ENCODE measurements at places on chromosomes 6 and 20.

GRCh38 chr20:35187584-35188190 is 15.8 kb downstream of the PROCR start:
- no peak for DNase-seq

- no peak for DNase-seq
These were observed 140.4 kb downstream of the DTNBP1 start for GRCh38 chr6:15522427-15522826.

DNA sequence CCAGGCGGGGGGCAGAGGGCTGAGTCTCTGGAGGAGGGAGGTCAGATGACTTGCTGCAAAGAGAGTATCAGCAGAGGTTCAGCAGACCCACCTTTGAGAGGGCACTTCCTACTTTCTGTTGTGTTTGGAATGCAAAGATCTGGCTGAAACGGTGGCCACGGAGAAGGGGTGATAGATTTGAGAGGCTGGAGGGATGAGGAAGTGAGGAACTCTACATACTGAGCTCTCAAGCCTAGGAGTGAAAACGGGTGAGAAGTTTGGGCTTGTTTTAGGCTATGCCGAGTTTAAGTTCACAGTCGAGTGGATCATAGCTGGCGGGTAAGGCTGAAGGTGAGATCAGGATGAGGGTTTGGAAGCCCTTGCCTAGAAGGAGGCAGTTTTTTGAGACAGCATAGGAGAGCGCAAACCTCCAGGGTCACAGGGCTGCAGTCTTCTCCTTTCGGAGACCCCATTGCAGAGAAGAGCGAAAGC is 477 bp upstream of the ITPA start:
- DNase-seq = peak; percentile 27

GRCh38 chr6:130969791-130970491 is 93.1 kb downstream of the EPB41L2 start:
- no peak for DNase-seq

- DNase-seq = no peak
These were observed 163.5 kb upstream of the MLN start for GRCh38 chr6:33967265-33967767.

DNA sequence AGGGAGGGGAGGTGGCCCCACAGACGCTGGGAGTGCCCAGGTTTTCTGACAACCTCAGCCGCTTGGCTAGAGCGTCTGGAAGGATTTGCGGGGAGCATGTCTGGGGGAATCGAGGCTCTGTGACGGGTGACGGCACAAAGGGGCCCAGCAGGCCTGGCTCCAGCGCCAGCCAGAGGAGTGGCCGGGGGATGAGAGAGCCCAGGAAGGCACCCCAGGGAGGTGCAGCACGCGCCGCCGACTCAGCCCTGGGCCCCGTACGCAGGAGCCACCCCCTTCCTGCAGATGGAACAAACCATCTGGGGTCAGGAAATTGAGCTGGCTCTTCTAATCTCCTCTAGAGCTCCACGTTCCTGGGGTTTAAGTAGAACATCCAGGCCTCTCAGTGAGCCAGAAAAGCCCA is 5.9 kb upstream of the SLCO4A1 start:
- no peak for DNase-seq

- peak; percentile 5 for DNase-seq
These were observed 10.5 kb upstream of the EPB41L2 start for GRCh38 chr6:131073577-131073976.

DNA sequence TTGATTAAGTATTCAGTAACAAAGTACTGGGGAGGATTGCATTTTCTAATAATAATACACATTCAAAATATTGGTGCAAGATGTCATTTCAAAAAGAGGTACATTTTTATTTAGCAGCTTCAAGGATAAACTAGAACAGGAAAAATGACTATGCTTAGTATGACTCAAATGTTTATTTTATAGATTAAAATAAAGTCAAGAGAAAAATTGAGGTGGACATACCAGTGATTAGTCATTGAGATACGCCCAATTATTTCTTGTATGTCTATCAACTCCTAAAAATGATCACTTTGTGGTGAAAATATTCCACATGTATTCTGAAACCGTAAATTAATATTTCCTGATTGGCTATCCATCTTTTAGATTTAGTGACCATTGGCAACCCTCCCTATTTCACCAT is 96.7 kb downstream of the PHF3 start:
- DNase-seq = no peak

- no peak for DNase-seq
These were observed 166.3 kb downstream of the KCNQ5 start for GRCh38 chr6:72788188-72788587.

GRCh38 chr20:15742087-15742486 is 831.2 kb downstream of the KIF16B start:
- no peak for DNase-seq

GRCh38 chr6:79864001-79864400 is 83.4 kb downstream of the ELOVL4 start:
- no peak for DNase-seq

- DNase-seq = no peak
These were observed 175.4 kb upstream of the KCNQ5 start for GRCh38 chr6:72446430-72446829.

GRCh38 chr6:155762649-155763048 is 307.0 kb upstream of the NOX3 start:
- no peak for DNase-seq

DNA sequence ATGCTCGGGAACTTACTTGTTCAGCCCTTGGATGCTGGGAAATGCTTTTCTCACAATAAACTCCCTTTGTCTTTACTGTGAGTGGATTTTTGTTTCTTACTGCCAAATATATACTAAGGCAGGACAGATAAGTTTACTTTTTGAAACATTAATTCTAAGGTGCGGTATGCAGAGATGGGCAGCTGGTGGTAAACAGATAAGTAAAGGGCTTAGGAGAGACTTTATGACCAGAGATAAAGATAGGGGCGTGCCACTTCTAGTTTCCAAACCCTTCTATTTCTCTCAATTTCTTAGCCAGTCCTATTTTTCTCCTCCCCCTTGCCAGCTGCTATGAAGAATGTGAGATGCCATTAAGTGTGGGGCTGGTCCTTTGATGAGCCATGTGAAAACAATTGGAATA is 16.3 kb downstream of the SAMD3 start:
- DNase-seq = no peak

DNA sequence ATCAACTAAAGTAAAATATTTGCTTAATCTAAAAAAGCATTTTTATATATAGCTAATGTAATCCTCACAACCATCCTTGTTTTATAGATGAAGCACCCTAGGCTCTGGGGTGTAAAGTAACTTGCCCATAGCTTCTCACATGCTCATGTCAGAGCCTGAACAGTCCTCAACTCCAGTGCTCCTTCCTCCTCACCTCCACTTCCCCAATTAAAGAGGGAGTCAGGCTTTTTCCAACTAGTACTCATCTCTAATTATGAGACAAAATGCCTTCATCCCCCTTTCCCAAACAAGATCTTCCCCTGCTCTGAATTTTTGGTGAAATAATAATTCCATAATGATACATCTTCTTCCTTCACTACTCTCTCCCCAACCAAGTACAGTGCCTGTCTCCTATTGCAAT is 290.8 kb upstream of the PRDM1 start:
- DNase-seq = no peak

GRCh38 chr20:63232235-63233060 is 3.3 kb upstream of the BIRC7 start:
- DNase-seq = no peak

GRCh38 chr6:95501032-95501904 is 76.1 kb upstream of the MANEA start:
- no peak for DNase-seq
